NCI-H2081 (cell line): ENCODE measurements at places on chromosomes 1 and 21.

GRCh38 chr1:94056996-94057395 lies 64.0 kb downstream of the ABCA4 start:
- no peak for DNase-seq

DNA sequence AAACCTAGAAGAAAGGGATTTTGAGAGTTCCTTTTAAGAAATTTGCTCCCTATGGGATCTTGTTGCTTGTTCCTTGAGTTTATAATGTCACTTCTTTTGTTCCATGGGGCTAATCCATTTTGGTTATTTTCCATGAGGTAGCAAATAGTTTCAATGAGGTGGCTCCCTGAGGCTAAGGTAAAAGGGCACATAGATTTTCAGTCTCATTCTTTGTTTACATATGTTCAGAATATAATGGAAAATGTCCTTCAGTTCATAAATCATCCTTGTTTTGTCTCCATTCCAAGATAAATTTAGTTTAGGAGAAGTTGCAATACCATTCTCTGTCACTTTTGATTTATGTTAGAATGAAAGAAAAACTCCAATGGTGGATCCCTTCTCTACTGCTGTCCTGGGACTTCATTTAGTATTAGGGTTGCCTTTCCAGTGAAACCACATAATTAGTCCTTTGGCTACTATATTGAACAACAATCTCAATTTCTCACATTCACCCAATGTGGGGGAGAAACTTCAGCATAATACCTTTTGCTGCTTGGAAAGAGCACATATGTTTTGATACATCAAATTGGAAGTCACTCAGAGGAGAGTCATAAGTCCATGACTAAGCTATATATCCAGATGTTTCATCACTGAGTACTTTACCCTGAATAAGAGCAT lies 80.9 kb upstream of the ADAMTS5 start:
- no peak for DNase-seq

GRCh38 chr1:245466261-245466660 lies 311.5 kb downstream of the KIF26B start:
- DNase-seq = no peak

DNA sequence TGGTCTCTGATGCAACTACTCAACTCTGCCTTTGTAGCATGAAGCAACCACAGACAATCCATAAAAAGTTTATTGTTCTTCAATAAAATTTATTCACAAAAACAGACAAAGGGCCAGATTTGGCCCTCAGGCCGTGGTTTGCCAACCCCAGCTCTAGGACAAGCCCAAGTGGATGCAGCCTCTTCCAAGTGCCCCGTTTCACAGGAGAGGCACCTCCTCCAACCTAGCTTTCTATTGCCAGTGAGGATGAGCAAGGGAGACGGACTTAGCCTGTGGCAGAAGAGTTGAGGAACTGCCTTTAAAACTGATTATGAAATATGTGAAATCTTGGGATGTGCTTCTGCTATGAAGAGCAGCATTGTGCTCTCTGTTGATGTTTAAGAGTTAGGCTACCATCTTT lies 105.4 kb downstream of the PSMG1 start:
- no peak for DNase-seq

DNA sequence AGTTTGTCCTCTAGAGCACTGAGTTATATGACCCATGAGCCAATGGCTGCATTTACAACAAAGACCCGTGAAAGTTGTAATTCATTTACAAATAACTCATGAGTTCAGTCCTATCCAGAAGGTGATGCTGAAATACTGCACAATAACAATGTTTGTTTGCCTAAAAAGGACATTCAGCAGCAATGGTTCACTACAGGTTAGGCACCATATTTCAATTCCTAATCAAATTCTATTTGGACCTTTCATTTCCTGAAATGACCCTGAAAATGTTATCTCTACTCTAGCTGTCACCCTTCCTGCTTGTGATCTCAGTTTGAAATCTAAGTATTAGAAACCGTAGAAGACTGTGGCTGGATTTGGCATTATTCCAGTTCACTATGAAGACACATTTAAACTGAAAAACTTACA lies 191.2 kb upstream of the SAMSN1 start:
- DNase-seq = no peak
